ENCODE measurements at places on chromosomes 7 and 10.

- no peak for DNase-seq
Measured at GRCh38 chr7:82745820-82746219, 302.2 kb upstream of the CACNA2D1 start.

- DNase-seq = no peak
Measured at GRCh38 chr7:72337390-72338167, 74.6 kb downstream of the CALN1 start.

GRCh38 chr7:142454862-142455261 is 197.0 kb upstream of the PRSS58 start:
- no peak for DNase-seq

DNA sequence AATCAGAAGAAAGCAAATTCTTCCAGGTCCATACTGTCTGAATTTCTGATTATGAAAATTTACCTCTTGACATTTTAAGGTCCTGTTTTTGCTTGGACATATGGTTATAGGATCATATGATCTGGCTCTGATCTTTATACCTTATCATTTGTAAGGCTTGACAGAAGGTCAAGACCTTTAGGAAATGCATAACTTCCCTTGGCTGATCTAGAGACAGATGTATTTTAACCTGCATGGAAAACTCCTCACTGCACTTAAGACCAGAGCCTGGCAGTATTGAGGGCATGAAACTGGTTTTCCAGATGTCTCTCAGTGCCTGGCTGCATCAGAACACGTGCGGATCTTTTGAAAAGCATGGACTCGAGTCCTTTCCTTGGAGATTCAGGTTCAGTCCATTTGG is 55.9 kb downstream of the TRRAP start:
- DNase-seq = no peak

DNA sequence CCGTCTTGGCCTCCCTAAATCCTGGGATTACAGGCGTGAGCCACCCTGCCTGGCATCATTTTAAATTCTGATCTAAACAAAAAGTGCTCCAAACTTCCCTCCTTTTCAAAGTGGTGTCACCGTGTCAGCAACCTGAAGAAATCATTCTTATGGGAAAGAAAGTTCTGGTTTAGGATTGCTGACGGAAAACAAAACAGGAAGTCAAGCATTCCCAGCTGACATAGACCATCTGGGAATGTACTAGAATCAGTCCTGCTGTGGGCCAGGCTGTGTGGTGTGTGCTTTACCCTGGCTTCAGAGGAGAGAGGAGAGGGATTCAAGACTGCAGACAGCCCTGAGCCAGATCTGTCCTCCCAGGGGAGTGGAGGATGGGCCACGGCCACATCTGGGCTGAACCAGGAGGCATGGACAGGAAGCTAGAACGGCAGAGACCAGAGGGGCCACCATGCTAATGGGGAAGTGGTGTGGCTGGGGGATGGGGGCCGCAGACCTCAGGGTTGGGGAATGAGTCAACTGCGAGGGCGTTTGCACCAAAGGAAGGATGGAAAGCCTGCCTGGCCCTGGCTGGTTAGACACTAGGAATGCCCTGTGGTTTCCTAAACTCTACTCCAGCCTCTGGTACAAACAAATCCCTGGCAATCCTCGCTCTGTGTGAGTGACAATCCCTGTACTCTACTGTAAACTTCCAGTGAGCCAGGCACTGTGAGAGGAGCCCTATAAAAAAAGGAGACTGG is 16.7 kb upstream of the CLIP2 start:
- no peak for DNase-seq

DNA sequence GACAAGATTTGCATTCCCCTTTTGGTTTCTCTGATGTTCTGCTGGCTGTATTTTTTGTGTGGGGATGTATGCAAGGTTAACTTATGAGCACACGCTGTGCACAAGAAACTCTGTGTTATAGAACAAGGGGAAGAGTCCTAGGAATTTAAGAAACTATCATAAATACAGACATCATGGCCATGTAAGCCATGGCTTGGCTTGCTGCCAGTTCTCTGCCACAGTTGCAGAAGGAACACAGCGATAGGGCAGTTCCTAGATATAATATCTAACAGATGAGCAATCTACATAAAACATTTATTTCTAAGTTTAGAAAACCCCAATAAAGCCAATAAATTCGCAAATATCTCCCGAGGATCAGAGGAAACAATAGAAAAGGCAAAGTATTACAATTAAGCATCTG is 153.3 kb downstream of the LRRTM3 start:
- no peak for DNase-seq

GRCh38 chr10:118916777-118917176 is 112.7 kb upstream of the NANOS1 start:
- DNase-seq = no peak

- no peak for DNase-seq
Measured at GRCh38 chr10:121961456-121961855, 13.6 kb downstream of the NSMCE4A start.

- no peak for DNase-seq
Measured at GRCh38 chr10:48555310-48556042, 49.4 kb downstream of the ARHGAP22 start.

DNA sequence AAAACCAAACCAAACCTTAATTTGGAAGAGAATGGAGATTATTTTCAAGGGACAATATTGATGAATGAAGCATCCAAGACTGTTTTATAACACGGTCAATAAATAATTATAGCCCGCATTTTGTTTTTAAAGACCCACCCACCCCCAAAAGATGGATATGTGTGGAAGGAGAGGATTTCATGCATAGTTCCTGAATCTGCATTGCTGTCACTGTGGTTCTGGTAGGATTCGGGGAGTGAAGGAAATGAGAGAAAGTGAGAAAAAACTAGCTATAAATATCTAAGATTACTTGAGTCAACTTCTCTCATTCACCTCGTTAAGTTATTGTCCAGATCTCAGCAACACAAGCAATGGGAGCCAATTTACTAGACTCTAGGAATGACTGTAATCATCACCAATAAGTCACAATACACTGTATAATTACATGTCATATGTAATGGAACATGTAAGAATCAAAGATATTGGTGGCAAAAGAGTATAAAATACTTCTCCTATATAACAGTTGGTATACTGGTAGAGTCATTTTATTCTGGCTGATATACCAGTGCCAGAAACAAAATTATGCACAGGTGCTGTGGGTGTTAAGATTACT is 30.2 kb downstream of the NAMPT start:
- DNase-seq = no peak

DNA sequence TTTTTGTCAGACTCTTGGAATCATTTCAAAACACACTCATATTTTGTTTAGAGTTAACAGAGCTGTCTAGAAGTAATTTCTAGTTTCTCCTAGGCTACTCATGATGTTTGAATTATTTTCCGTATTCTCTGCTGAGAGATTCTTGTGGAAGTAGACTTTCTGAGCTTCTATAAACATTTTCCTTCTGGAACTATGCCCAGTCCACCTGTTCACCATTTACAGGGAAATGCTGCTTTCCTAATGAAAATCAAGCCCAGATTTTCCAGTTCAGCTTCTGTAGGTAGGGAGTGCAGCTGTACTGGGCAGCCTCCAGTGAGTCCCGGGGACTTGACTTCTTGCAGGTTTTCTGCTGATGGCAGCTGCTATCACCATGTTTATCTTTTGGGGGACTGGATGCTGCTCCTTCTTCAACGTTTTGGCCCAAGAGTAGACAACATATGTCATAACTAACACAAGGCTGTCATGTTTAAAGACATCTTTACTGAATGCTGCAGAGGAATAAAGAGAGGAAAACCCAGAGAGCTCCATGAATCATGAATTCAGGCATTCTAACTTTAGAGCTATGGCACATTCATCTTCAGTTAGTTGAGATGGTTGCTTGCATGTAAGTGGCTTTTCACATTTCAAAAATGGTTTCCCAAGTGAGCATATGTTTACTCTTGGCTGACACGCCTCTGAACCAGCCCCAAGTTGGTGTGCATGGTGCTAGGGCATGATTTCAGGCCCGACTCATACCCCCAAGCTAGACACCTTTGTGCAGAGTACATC is 85.6 kb downstream of the SDK1 start:
- DNase-seq = no peak

GRCh38 chr10:86020134-86020533 is 346.5 kb downstream of the GRID1 start:
- DNase-seq = no peak

DNA sequence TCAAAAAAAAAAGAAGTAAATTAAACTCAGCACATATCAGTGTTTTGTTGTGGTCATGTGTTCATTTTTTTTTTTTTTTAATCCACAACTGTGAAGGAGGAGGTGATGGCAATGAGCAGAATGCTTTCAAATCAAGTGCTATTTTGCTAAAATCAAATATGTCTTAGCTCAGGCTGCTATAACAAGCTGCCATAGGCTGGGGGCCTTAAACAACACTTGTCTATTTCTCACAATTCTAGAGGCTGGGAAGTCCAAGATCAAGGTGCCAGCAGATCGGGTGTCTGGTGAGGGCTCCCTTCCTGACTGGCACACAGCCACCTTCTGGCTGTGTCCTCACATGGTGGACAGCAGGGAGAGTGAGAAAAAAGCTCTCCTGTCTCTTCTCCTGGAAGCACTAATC is 203.9 kb downstream of the FAM107B start:
- no peak for DNase-seq

GRCh38 chr10:22643116-22643515 is 71.3 kb downstream of the PIP4K2A start:
- no peak for DNase-seq

GRCh38 chr10:115951242-115951641 is 321.8 kb downstream of the GFRA1 start:
- no peak for DNase-seq

DNA sequence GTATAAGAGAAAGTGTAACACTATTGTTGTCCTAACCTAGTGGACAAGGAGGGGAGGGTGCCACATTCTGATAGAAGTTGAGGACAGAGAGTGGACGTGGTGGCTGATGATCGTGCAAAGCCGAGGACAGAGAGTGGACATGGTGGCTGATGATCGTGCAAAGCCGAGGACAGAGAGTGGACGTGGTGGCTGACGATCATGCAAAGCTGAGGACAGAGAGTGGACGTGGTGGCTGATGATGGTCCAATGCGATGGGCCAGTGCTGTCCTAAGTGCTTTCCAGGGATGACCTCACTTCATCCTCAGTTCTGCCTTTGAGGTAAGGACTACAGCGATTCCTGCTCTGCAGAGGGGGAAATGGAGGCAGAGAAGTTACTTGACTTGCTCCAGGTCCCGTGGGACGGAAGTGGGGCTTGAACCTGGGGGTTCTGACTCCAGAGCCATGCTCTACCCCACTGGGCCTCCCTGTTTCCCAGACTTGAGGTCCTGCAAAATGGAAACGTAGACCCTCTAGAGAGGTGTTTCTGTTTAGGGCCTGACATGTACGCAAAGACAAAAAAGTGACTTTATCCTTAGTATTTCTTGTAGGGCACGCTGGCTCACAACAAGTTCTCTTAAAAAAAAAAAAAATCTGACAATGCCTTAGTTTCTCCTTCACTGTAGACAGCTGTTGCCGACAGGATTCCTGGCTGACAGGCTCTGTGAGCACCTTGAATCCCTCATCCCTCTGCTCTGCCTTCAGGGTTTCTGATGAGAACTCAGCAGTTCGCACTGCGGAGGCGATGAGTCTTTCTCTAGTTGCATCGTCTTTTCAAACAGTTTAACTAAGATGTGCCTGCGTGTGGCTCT is 20.3 kb upstream of the NCAPG2 start:
- DNase-seq = no peak

DNA sequence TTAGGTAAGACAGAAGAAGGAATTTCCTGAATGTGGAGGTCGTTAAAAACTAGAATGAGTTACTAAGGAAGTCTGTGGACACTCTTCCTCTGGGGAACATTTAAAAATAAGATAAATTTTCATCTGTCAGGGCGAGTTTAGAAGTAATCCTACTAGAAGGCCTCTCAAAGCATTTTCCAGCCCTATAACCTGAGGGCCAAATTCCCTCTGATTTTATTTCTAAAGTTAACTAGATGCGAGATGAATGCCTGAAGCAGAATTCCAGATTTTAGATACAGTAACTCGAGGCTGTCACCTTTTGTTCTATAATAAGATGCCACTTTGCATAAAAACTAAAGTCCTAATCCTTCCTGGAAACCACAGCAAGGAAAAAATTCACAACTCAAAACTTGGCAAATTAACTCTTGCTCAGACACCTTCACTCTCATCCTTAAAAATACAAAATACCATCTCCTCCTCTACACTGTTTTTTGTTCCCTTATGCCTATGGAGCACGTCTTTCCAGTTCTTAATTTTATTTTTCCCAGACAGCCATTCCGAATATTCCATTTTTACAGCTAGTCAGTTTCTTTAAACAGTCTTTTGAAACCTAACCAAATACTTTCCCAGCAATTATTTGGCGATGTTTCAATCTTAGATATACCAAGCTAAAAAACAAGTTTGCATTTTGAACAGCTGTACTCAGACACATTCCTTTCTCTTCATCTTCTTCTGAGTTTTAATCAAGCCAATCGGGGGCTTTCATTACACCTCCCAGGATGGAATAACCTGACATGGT is 420.7 kb upstream of the NFE2L3 start:
- DNase-seq = no peak

DNA sequence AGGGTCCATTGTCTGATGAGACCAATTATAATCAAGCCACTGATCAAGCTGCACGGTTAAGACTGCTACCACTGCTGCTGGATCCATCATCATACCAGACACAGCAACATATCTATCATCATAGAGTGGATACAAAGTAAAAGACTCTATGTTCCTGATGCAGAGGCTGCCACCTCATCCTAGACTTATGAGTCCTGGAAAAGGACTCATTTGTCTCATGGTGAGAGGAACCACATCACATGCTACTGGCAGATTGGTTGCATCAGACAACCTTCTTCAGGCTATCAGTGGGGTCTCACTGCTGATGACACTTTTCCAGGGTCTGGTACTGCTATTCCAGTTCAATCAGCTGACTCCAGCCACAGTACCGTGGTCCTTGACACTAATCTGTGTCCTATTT is 79.0 kb downstream of the ABI1 start:
- no peak for DNase-seq

- no peak for DNase-seq
Measured at GRCh38 chr7:94049615-94050014, 45.5 kb upstream of the BET1 start.

DNA sequence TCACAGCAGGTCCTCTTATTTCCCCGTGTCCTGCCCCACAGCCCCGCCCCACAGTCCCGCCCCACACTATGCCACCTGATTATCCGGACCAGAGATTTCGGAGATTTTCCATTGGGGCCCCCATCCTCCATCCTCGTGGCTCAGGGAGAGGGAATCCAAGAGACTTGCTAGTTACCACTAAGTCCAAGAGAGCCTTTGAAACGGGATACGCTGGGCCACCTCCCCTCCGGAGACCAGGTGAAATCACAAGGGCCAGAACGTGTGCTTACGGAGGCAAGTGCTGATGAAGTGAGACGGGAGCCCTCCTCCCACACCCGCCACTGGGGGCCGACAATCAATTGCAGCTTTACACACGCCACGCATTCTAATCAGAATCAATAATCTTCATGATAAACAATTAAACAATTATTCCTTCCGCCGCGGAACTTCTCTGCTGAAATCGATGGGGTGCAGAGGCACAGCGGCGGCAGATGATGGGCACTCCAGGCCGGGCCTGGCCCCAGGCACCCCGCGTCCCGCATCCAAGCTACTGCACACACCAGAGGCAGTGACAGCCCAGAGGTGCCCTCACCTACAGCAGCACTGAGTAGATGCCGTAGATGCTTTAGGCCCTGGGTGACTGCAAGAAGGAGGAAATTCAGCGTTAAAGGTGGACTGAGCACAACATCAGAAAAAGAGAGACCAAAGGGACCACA is 534.0 kb upstream of the FOXK1 start:
- DNase-seq = no peak

Measured in T-helper 22 cell (primary cell).